ENCODE measurements at places on chromosomes 5 and 9.

DNA sequence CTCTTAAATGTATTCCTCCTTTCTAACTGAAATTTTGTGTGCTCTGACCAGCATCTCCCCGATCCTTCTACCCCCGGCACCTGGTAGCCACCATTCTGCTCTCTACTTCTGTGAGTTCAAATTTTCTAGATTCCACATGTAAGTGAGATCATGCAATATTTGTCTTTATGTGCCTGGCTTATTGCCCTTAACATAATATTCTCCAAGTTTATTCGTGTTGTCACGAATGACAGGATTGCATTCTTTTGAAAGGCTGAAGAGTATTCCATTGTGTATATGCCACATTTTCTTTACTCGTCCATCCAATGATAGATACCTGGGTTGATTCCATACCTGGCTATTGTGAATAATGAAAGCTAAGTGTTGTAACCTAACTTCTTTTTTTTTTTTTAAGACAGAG, 29.0 kb downstream of the FBXL7 start:
- no peak for DNase-seq

GRCh38 chr5:105167092-105167491, 1604.5 kb upstream of the NUDT12 start:
- DNase-seq: no peak

DNA sequence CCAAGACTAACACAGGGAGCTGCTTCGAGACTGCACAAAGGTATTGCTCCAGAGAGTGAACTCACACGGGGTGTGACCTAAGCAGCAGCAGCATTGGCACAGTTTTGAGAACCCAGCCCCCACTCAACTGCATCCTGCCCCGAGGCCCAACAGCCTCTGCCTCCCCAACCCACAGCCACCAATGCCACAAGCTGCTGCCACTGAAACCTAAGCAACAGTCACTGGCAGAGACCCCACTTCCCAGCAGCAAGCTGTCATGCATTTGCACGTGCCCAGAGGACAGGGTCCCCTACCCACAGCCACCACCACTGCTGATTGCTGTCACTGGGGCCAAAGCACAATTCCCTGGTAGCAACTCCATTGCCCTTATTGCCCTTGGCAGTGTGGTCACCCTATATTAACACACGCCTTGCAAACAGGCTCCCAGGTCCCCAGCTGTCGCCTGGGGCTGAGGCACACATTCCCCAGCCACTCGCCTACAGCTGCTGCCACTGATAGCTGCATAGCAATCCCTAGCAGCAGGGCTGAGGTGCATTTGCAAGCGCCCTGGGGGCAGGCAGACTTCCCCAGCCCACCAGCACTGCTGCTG, 141.0 kb downstream of the AGTPBP1 start:
- DNase-seq: no peak

DNA sequence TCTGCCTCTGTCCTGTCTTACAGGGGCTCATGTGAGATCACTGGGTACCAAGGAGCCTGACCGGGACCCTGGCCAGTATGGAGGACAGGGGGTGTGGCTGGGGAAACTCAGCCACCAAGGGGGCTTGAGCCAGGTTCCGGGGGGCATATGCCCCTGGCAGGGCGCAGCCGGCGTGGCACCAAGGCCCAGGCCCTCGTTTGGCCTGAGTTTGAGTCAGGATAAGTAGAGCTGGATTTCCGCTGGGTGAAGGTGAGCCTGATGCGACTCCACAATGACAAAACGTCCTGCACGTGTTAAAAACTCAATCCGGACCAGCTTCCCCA, 616 bp upstream of the TSPAN17 start:
- DNase-seq: no peak

DNA sequence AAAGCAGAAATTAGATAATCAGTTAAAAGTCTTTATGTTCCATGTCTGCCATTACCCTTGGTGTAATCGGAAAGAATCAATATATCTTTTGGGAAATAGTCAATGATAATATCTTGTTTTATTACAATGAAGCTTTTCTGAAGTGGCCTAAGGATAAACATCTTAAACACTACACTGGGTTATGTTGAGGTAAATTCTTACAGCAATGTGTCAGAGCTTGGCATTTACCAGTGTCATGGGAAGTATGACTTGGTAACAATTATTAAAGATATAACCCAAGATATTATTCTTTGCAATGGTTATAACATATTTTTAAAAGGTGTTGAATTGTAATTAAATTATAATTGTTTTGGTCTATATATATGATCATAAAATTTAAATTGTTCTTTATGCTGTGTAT, 84.7 kb downstream of the CFAP95 start:
- no peak for DNase-seq

DNA sequence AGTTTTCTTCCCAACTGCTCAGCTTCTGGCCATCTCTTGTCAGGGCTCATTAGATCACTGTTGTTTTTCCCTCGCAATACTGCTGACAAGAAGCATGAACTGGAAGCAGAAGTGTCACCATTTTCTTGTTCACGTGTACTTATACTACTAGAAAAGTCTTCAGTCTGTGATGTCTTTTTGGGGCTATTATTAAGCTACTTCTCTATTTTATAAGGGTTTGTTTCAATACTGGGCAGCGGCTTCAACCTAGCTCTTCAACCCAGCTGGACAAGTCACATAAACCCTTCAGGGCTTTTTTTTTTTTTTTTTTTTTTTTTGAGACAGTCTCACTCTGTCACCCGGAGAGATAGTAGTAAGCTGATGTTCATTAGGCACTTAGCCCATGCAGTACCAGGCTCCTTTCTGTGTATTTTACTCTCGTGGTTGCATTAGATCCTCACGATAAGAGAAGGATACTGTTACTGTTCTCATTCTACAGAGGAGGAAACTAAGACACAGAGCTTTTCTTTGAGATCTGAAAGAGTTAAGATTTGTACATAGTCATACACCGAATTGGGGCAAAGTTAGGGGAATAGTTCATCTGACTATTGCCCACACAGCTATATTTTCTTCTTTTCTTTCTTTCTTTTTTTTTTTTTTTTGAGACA, 20.5 kb downstream of the RAPGEF1 start:
- no peak for DNase-seq

DNA sequence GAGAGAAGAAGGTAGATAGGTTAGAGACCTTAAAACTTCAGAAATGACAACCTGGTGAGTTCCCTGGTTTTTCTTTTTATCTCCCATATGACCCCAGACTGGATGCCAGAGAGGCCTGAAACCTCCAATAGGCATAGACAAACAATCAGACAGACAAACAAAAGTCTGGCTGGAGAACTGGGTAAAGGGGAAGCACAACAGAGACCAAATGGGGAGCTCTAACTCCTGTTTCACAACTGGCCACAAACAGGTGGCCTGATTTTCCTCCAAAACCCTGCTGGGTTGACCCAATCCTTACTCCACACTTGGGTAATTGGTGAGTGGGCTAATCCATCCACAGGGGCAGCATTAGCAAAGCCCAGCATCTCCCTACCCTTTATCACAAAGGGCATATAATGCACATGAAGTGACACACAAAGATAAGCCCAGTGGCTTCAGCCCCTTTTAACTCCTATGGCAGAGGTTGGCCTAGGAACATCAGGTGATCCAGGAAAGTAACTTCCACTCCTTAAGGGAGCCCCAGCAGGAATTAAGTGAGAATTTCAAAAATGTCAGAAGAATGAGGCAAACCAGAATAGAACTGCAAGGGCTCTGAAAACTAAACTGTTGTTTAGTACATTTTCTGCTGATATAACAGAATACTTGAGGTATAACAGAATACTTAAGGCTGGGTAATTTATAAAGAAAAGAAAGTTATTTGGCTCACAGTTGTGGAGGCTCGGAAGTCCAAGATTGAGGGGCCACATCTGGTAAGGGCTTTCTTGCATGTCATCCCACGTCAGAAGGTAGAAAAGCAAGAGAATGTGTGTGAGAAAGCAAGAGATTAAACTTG, 60.9 kb upstream of the ROR2 start:
- no peak for DNase-seq

DNA sequence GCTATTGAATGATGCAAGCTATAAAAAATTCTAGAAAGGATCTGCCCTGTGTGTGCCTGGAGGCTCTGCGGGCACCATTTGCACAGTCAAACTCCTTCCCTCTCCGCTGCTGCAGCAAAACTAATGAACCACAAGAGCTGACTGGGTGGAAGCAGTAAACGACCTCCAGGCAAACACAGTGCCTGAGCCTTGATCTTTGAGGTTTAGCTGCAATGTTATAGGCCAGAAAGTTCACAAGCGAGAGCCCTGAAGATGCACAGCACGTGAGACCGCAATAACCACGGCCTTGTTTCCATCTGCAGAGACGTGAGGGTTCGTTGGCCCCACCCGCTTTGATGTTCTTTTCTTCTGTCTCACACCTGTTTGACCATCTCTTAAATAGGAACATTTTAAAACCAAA, 69.2 kb upstream of the S1PR3 start:
- DNase-seq: peak; percentile 20

DNA sequence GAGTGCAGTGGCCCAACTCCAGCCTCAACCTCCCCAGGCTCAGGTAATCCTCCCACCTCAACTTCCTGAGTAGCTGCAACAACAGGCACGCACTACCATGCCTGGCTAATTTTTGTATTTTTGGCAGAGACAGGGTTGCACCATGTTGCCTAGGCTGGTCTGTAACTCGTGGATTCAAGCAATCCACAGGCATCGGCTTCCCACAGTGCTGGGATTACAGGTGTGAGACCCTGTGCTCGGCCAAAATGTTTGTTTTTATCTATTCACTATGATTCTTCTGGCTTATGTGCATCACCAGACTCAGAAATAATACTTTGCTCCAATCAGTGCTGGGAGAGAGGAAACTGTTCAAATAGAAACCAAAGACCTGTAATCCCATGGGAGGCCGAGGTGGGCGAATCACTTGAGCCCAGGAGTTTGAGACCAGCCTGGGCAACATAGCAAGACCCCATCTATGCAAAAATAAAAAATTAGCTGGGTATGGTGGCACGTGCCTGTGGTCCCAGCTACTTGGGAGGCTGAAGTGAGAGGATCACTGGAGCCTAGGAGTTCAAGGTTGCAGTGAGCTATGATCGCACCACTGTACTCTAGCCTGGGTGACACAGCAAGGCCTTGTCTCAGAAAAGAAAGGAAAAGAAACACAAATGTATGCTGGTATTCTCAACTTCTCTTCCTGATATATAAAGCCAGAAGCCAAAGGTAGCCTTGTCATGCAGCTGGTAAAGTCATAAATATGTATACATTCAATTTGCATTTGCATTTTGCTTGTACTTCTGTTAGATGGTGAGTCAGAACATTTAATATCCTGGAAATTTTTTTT, 4.5 kb downstream of the PIP5K1B start:
- no peak for DNase-seq

DNA sequence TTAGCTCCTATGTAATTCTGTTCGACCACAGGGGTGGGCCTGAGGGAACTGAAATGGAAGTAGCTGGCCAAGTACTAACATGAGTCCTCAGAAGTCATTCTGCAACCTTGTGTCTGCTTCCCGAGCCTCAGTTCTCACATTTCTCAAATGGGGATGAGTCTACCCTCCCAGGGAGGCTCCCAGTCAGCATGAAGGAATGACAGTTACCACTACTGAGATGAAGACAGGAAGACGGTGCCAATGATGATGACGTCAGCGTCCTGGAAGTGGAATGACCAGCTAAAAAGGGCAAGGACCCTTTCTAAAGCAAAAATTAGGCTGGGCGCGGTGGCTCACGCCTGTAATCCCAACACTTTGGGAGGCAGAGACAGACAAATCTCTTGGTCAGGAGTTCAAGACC, 6.8 kb downstream of the PIP5KL1 start:
- no peak for DNase-seq

GRCh38 chr5:75142566-75143136, 90.3 kb upstream of the GCNT4 start:
- no peak for DNase-seq

DNA sequence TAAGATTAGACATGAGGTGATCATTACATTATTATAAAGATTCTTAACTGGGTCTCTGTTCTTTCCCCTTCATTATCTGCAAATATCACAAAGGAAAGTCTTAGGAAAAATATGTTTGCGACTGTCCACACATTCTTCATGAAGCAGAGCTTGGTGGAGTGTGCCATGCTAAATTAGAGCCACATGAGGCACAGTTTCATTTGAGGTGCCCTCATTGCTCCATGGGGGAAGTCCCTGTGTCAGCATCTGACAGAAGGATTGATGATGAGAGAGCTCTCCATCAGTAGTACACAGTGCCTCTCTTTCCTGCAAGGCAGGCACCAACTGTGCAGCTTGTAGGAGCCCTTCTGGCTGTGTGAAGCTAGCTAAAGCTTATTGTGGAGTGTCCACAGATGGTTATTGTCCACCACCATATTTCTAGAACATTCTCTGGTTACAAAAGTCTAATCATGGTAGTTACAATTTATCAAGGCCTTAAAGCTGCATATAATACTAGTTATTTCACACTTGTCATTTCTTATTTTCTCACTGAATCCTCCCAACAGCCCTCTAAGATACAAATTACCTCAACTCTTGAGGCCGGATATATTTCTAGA, 63.9 kb downstream of the C9orf152 start:
- DNase-seq: peak; percentile 36

DNA sequence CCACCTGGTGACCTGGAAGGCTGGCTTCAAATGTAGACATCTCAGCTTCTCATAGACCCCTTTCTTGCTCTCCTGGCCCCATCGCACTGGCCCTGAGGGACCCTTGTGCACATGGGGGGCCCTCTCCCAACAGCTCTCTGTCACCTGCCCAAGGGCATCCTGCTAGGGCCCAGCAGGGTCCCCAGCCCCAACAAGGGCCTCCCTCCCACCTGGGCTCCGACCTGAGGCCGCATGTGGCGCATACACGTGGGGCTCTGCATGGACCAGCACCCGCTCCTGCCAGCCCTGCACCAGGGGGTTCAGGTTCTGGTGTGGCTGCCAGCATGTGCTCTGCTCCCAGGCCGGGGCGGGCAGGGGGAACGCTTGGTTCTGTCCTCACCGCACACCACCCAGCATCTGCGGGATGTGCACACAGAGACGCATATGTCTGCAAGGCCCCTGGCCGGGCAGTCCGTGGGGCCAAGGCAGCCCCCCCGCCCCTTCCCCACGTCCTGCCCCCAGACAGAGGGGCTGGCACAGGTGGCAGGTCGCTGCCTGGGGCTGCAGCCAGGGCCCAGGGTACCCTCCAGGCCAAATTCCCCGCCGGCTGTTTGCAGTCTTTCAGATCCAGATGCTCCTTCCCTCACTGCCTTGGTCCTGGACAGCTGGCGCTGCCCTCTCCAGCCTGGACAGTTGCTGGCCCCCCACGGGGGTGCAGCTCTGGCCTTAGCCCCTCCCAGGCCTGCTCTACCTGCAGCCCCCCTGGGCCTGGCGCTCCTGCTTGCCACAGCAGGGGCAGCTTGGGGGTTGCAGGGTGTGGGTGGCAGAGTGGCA, 17.9 kb upstream of the NRARP start:
- no peak for DNase-seq

DNA sequence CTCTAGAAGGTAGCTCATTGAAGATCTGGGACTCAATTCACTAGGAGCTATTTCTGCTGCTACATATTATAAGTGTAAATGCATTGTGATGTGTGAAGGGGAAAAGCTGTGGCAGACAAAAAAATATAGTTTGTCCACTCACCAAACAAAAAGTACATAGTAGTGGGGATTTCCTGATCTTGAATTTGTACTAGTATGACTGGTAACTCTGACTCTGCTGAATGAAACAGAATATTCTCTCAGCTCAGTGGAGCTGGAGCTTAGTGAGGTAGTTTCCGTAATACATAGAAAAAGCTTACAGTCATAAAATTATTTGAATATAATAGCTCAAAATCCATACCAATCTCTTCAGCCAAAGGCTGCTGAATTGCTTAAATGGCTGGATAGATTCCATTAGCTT, 455.6 kb upstream of the CD180 start:
- no peak for DNase-seq
